ENCODE measurements at places on chromosomes 13 and 19.

DNA sequence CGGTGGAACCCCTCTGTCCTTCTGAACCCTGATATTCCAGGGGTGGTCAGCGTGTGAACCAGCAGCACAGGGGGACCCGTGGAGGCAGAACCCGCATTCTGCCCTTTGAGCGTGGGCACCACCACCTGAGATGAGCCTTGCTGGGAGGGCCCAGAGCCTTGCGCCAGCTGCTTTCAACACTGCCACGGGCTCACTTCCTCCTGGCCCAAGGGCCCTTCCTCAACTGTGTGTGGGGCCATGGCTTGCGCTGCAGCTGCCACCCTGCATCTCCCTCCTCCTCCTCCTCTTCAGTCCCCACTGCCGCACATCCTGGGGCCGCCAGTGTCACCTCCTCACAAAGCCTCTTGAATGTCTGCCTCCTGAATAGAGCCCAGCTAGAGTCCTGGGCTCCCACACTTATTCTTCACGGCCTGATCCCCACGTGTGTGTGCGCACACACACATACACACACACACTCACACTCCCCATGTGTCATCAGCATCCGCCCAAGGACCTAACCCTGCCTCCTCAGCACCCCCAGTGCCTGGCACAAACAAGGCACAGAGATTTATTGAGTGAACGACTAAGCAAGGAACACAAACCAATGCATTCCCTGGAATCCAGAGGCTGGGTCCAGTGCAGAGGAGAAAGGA is 26.9 kb upstream of the TMEM160 start:
- DNase-seq: peak; percentile 44

DNA sequence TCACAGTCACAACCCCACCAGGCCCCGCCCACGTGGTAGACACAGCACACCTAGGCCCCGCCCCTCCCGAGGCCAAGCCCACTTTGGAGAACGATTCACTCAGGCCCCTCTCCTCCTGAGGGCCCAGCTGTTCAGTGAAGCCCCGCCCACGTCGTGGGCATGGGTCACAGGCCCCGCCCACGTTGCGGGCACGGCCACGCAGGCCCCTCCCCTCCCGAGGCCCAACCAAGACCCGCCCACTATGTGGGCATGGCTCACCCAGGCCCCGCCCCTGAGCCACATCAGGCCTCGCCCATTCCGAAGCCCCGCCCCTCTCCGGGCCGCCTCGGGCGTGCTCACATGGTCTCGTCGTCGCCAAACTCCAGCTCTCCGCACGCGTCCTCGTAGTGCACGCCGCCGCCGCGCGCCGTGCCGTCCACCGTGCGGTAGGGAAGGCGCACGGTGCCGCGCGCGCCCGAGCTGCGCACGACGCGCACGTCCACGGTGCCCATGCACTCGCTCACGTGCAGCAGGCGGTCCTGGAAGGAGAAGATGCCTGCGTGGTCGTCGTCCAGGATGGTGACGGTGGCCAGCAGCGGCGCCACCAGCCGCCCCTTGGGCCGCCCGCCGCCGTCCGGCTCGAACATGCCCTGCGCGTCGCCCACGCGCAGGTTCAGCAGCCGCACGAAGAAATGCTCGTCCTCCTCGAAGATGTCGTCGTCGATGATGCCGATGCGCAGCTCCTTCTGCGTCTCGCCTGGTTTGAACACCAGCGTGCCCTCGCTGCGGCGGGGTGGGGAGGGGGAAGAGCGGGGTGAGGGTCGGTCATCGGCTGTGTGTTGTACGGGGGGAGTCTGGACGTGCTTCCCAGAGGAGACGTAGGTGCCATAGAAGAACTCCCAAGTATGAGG is 24.0 kb downstream of the SLC8A2 start:
- peak; percentile 14 for DNase-seq

GRCh38 chr13:44142540-44142867 is 231.1 kb upstream of the SERP2 start:
- DNase-seq: no peak

DNA sequence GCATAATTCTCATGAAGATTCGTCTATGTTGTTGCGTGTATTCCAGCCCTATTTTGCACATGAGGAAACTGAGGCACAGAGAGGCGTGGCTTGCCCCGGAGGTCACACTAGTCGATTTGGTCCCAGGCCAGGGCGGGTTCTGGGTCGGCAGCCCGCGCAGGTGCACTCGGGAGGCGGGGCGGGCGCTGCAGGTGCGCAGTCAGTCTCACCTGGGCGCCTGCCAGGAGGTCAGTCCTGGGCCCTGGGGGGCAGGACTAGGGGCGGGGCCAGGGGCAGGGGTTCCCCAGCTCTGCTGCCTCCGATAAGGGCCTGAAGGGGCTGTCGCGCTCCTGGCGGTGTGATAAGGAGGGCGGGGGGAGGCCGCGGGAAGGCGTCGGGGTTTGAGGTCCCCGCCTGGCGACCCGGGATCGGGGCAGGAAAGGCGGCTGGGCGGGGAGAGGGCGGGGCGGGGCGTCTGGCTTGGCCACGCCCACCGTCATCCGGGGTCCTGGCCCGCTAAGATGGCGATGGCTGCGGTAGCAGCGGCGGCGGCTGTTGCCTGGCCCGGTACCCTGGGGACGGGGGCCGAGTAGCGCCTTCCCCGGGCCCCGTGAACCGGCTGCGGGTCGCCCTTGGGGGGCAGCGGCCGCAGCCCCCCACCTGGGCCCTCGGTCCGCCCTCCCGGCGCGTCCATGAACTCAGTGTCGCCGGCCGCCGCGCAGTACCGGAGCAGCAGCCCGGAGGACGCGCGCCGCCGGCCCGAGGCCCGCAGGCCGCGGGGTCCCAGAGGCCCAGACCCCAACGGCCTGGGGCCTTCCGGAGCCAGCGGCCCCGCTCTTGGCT is at the start of gene ATG4D:
ATG4D (plus strand) TSS at position 485 of the 822 bp plus-strand sequence; CDS start at position 672, 187 bp downstream.
- DNase-seq: no peak

DNA sequence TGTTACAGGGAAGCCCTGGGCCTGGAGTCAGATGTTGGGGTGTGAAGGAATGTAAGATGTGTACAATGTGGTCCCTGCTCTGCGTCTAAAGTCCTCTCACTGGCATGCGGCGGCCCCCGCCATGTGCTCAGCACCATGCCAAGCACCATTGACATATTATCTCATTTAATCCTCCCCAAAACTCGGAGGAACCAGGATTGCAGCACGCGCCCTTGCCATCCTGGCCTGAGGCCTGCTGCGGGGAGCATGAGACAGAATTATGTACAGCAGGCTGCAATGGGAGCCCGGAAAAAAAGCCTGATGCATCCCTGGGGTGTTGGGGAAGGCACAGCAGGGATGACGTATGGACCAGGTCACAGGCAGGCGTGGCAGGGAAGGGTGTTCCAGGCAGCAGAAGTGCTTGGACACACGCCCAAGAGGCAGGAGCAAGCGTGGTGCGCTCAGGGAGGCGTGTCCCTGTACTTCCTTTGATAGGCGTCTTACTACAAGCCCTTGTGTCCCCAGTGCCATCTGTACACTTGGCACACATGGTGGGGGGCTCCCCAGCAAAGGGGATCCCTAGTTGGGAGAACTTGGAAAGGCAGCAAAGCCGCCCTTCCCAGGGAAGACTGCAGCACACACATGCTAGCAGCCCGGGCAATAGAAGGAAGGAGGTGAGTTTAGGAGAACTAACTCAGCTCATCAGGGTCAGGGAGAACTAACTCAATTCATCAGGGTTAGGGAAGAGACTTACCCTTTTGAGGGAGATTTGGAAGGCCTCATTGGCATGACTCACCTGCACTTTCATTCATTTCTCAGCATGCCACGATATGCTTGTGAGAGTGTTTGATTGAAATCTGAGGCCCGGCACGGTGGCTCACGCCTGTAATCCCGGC is 3.4 kb downstream of the EVI5L start:
- peak; percentile 83 for DNase-seq

DNA sequence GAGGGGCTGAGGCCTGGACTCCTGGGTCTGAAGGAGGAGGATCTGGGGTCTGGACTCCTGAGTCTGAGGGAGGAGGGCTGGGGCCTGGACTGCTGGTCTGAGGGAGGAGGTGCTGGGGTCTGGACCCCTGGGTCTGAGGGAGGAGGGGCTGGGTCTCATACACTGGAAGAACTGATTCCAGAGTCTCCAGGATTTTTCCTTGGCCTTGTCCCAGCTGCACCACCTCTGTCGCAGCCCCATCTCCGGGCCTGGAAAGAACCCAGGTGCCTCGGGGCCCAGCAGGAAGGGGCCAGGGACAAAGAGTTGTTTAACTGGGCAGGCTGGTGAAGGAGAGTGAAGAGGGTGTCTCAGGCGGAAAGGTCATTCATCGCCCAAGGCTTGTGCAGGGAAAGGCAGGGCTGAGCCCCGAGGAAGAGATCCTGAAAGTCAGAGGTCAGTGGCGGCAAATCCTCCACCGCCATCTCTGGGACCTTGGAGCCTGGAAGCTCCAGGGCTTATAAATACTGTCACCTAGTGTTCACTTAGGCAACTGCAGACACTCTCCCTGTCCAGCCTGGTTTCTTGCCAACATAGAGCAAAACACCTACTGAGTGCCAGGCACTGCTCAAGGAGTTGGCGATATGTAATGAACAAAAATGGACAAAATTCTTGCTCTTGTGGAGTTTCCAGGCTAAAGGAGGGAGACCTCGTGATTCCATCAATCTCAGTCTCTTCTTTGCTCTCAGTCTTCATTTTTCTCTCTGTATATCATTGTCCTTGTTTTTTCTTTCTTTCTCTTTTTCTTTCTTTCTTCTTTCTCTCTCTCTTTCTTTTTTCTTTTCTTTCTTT is 4.4 kb upstream of the KCNN4 start:
- DNase-seq: peak; percentile 61

GRCh38 chr19:6048348-6048747 is 62.0 kb downstream of the RFX2 start:
- no peak for DNase-seq

- no peak for DNase-seq
Measured at GRCh38 chr13:73991884-73992283, 142.3 kb downstream of the KLF12 start.

DNA sequence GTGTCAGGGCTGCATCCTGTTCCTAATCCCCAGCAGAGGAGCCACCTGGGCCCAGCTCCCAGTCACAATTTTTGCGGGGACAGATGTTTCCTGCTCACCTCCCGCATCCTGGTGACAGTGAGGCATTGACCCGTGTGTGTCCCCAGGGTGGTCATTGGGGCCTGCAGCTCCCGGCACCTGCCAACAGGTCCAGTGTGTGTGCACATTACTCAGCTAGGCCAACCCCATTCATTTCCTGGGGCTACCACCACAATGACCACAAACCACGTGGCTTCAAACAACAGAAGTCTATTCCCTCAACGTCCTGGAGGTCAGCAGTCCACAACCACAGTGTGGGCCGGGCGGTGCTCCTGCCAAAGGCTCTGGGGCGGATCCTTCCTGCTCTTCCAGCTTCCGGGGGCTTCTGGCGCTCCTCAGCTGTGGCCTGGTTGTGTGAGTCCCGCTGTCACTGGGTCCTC is 11.9 kb upstream of the F2RL3 start:
- DNase-seq: peak; percentile 64

- DNase-seq: no peak
Measured at GRCh38 chr13:37503287-37503686, 95.3 kb downstream of the POSTN start.

GRCh38 chr13:32877491-32877890 is 138.7 kb upstream of the KL start:
- no peak for DNase-seq

DNA sequence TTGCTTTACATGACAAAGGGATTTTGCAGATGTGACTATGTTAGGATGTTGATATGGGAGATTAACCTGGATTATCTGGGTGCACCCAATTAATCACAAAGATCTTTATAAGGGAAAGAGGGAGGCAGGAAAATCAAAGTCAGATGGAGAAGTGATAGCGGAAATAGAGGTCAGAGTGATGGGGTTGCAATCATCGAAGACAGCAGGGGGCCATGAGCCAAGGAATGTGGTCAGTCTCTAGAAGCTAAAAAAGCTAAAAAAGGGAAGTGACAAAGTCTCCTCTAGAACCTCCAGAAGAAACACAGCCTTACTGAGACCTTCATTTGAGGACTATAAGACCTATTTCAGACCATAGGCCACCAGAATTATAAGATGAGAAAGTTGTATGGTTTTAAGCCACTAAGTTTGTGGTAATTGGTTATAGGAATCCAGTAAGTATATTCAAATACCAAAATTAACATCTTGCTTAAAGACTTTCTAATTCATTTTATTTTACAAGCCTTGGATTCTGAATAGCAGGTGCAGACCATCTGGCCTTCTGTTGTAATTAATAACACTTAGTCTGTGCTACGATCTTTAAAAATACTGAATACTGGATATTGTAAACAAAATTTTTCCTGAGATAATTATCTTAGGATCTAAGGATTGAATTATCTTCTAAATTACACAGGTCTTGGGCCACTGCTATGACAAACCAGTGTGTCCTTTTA is 493.4 kb upstream of the PCDH20 start:
- DNase-seq: no peak

DNA sequence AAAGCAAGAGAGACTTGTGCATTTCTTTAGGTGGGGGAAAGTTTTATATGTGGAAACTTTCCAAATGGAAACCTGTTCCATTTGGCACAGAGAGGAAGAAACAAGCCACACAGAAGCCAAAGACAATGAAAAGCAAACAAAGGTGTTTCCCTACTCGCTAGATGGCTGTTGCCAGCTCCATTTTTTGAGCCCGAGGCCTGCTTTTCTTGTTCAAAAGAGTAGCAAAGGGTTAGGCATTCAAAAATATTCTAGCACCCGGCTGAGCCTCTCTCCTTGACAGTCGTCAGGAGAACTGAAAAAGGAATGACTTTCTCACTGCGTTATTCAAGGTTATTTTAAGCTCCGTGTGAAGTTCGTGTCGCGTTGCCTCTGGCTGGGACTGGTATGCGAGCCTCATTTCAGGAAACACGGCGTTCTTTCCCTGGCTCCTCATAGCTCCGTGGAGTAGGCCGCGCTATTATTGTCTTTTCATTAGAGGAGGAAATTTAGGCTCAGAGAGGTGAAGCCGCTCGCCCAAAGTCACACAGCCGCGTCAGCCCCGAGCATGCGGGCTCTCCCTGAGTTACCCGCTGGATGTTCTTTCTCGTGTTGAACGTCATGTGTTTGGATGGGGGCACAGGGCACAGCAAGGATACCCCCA is 7.6 kb downstream of the TRPM4 start:
- DNase-seq: no peak

DNA sequence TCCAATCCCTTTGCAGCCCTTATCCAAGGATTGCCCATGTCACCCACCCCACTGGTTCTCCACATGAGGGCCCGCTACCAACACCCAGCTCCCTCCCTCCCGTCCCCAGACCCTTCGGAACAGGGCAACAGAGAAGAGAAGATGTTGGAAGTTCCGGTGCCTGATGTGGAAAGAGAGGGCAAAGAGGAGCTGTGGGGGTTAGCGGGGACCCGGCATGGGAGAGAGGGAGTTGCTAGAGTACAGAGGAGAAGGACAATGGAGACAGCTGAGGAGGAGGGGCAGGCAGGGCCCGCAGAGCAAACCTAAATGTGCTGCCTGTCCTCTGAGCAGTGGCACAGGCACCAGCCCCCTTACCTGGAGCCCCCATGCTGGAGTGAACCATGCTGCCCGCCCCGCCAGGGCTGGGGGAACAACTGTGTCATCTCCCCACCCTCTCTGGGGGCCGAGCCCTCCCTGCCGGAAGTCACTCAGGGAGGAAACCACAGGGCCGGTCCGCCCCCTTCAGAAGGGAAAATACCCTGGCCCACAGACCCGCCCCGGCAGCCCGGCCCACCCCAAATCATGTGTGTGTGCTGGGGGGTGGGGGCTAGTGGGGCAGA is at the start of gene POU2F2:
POU2F2 (minus strand) TSS at position 417 of the 599 bp plus-strand sequence; CDS start at position 382, 35 bp downstream.
- no peak for DNase-seq
